CD4-positive, alpha-beta T cell treated with Interleukin-10 for 1 hour (primary cell): ENCODE measurements at places on chromosomes 12 and 14.

- DNase-seq: no peak
Observed at GRCh38 chr12:103578926-103579325, 8.1 kb upstream of the STAB2 start.

GRCh38 chr12:121531356-121531750, 49.5 kb downstream of the KDM2B start:
- DNase-seq: no peak

DNA sequence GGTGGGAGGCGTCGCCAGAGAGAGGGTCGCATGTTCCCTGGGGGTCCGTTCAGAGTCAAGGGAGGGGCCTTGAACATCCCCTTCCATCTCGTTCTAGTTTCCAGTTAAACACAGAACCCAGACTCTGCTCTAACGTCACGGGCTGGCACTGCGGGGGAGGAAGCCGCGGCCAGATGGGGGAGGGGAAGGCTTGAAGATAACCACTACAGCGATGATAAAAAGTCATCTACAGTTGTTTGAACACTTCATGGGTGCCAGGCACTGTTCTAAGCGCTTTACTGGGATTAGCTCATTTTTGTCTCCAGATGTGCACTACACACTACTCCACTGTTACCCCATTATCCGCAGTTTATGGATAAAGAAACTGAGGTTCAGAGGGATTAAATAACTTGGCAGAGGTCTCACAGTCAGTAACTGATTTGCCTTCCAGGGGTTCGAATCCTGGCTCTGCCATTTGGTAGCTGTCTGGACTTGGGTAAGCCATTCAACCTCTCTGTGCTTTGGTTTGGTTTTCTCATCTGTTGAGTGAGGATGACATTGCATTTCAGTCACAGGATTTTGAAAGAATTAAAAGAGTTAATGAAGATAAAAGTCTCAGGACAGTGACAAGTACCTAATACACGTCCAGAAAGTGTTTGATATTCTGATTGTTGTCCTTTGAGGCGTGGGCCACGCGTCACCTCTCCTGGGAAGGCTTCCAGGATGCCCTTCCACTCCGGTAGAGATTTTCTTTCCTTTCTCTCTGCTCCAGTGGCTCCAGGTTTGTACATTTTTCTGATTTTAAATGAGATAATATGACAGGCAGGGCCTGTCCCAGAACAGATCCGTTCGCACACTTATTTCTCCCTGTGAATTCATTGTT, 798 bp upstream of the RASAL1 start:
- peak; percentile 64 for DNase-seq

DNA sequence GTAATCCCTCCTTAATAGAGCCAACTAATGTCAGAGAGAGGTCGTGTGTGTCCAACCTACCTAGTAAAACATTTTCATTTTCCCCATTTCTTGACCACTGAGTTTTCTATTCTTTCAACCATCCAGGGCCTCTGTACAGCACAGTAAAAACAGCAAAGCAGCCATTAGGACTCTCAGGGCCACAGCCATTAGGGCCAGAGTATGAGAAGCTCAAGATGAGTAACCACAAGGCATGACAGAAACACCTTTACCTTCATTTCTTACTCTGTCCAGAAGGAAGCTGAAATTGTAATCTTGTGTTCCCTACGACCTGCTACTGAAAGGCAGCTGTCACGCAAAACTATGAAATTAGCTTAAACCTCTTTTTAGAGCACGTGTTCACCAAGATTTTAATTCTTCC, 2.3 kb downstream of the SPPL3 start:
- no peak for DNase-seq

GRCh38 chr12:10052193-10052913, 21.9 kb downstream of the CLEC9A start:
- DNase-seq: no peak

DNA sequence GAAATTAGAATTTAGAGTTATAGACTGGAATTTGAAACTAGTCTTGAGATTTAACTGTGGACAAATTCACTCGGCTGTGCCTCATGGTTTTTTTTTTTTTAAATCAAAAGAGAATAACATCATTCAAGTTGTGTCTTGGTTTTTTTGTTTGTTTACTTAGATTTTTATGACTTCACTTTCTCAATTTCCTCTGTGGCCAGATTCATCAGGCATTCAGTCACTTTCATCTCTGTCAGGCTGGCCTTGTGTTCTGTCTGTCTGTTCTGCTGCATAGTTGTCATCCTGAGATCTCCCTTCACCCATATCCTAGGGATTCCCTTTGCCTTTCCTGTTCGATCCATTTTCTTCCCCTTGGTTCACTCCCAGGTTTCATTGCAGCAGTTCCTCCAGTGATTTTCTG, 10.0 kb downstream of the MARK3 start:
- peak; percentile 26 for DNase-seq
